SK-N-MC (cell line): ENCODE measurements at places on chromosomes 16 and 17.

- no peak for DNase-seq
These were observed 11.5 kb upstream of the LONP2 start for GRCh38 chr16:48232493-48233040.

DNA sequence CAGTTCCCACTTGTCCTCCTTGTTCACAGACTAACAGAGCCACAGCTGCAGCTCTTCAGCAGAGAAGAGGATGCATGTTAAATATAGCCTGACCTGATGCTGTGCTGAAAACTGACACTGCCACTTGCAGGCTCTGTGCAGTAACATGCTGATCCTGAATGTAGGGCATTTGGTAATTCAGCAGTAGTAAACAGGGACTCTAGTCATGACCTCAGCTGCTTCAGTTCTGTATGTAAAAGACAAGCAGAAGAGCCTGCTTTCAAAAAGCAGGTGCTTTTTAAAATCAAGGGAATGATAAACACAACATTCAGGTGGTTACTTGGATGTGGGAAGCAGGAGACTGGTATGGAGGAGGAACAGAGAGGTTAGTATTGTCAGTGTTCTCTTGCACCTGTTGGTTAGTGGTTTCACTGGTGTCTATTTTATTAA is 33.8 kb downstream of the ESRP2 start:
- no peak for DNase-seq

GRCh38 chr16:23107936-23108335 is 41.3 kb downstream of the USP31 start:
- DNase-seq: no peak

GRCh38 chr16:11892761-11893160 is 23.0 kb downstream of the GSPT1 start:
- no peak for DNase-seq

DNA sequence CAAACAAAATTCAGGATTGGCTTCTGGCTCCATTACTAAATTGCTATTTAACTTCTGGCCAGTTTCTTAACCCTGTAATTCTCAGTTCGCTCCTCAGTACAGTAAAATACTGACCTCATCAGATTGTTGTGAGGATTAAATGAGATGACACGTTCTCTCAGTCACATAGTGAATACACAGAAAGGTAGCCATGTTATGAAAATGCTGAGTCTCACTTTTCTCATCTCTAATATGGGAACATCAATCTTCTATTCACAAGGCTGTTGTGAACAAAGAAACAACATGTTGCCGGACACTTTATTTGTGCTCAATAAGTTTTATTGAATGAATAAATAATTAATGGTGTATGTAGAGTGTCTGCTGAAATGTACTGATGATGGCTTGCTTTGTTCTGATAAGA is 924.5 kb upstream of the GOT2 start:
- no peak for DNase-seq

DNA sequence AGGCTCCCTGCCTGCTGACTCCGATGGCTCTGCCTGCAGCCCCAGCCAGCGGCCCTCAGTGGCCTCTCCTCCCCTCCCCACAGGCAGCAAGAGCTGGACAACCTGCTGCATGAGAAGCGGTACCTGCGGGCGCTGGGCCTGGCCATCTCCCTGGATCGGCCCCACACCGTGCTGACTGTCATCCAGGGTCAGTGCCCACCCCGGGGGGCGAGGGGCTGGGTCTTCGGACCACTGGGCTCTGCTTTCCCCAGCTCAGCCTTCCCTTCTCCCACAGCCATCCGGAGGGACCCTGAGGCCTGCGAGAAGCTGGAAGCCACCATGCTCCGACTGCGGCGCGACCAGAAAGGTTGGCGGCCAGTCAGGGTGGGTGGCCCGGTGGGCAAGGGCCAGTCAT is 3.4 kb downstream of the NOXO1 start:
- no peak for DNase-seq

DNA sequence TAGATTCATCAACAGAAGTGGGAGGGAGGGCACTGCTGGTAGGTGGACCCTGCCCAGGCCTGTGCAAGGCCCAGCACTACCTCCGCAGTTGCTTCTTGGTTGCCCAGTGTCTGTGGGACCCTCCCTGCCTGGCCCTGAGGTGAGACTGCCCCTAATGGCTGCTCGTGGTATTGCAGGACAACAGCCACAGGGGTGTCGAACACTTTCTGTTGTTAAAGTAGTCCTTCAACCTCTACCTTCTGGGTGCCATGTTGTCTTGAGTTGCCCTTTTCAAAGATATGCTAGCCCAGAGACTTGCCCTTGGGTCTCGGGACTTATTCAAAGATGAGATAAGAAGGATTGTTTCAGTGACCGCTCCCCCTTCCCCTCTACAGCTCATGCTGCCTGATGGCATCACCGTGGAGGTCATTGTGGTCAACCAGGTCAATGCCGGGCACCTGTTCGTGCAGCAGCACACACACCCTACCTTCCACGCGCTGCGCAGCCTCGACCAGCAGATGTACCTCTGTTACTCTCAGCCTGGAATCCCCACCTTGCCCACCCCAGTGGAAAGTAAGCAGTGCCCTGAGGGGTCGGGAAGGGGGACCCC is 29.1 kb downstream of the AKAP1 start:
- no peak for DNase-seq

DNA sequence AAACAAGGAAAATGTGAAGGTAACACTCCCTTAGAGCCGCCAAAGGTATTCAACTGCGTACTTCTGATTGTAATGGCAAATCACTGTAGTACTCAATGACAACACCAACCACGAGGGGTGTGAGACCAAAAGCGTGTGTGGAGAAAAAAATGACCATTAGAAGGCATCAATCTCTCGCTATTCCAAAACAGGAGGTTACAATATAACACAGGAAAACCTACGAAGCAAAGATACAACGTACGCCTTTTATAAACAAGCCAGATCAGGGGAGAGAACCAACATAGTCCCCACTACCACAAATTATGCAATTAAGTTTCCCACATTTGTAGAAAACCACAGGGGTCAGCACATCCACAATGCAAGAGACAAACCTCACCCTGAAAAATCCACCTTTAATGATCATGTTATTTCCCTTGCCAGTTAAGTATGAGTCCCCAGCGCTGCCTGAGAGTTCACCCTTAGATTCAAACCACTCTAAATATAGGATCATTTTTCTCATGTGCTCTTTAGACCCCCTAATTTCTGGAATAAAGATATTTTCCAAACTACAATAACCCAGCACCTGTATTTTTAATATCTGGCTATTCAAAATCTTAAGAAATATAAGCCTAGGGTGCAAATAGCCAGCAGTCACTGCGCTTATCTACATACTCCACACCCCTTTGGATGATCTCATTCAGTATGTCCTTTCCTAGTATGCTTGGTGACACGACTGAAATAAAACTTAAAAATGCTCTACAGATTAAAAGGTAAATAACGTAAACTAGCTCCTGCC is 12.4 kb downstream of the TEX14 start:
- DNase-seq: no peak

- no peak for DNase-seq
These were observed 77.2 kb downstream of the TMEM114 start for GRCh38 chr16:8512941-8513624.

DNA sequence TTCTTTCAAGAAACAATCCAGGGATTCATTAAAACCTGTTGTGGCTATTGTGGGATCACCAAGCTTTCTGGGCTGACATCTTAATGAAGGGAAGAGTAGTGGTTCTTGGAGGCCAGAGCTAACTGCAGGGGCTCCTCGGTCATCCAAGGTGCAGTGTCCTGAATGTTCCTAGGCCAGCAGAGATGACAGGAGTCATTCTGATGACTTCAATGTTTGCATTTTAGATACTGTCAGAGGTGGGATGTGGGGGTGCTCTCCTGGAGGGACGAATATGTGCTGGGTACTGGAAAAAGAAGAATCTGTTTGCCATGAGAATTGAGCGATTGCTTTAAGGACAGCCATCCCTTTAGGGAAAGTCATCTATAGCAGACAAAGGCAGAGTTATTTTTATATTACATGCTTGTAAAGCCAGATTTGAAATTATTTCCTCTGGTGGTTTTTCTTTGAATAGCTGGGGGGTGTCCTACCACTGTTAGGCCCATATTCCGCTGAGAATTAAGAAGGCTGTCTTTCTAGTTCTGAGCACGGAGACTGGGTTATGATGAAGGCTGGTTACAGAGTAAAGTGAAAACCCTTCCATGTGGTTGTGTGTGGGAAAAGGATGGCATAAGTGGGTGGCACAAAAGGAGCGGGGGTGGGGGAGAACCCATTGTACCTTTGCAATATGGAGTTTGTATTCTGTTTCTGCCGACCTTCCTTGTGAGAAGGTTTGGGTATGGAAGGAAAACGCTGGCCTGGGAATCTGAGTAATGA is 7.4 kb downstream of the HLF start:
- DNase-seq: no peak

DNA sequence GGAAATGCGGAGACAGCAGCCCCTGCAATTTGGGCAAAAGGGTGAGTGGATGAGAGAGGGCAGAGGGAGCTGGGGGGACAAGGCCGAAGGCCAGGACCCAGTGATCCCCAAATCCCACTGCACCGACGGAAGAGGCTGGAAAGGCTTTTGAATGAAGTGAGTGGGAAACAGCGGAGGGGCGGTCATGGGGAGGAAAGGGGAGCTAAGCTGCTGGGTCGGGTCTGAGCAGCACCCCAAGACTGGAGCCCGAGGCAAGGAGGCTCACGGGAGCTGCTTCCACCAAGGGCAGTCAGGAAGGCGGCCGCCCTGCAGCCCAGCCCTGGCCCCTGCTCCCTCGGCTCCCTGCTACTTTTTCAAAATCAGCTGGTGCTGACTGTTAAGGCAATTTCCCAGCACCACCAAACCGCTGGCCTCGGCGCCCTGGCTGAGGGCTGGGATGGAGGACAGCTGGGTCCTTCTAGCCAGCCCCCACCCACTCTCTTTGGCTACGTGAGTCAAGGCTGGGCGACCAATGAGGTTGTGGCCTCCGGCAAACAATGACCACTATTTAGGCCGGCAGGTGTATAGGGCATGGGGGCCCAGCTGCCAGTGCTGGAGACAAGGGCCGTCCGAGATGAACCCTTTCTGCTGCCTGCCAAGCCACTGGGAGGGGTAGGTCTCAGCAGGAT is 507 bp downstream of the SERPINF1 start:
- no peak for DNase-seq

DNA sequence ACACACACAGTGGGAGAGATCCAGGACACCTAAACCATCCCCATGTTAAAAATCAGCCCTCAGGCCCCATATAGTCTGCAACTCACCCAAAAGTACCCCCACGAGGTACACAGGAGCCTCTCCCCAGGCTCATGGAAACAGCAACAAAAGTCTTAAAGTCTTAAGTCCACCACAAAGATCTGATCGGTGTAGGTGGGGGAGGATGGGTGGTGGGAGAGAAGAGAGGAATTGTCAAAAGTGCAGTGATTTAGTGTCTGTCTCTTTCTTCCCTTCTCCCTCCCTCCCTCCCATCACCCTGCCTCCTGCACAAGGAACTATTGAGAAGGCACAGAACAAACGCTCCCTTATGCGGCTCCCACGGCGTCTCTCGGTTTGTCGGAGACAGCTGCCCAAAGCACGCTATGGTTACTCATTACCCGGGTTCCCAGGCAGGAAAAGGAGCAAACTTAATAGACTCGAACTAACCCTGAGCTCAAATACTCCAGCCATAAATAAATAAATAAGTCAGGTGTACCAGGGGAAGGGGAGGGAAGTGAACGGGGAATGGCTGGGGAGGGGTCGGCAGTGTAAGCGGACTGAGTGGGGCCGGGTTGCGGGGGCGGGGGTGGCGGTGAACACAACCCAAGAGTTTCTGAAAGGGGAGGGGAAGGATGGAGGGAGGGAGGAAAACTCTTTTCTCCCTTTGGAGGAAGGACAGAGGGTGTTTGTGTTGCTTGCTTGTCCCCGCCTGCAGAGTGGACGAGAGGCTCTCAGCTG is 477.4 kb downstream of the SLC39A11 start:
- DNase-seq: no peak

GRCh38 chr17:57340160-57340981 is 84.0 kb downstream of the MSI2 start:
- DNase-seq: no peak
